ENCODE measurements at places on chromosomes 5 and 9. TPM values are rescaled to one million over a fixed set of nuclear protein-coding genes. Genes with fewer than 3 reads are reported as not detected.

The SPINK7 gene
- not detected for total RNA-seq

The SH2D3C gene
- 48.7 TPM for total RNA-seq

The SLC12A7 gene
- 97.4 TPM for total RNA-seq

The SMIM15 gene
- total RNA-seq = 34.8 TPM

DNA sequence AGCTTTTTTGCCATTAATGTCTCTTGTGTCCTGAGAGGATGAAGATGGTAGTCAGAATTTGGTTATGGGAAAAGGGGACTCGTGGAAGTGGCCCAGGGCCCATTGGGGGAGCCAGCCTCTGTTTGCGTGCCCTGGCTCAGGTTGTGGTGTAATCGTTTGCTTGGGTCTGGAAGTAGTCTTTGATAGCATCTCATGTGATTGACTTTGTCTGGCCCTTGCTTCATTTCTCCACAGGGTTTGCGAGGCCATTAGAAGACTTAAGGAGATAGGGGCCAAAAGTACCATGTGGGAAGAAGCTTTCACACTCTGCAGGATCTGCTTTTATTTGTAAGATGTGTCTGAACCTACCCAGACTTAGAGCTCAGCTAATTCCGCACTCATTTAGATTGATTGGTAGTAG lies 114.5 kb downstream of the FGF1 start:
- H3K36me3 ChIP-seq = no peaks in the 10 kb centered on the region
- H3K27ac ChIP-seq = no peak overlapping the region
- H3K4me3 ChIP-seq = no peak overlapping the region
- no peaks in the 10 kb centered on the region for H3K27me3 ChIP-seq

GRCh38 chr5:133129289-133129688 lies 77.5 kb downstream of the HSPA4 start:
- no peaks in the 10 kb centered on the region for H3K4me1 ChIP-seq
- H3K36me3 ChIP-seq = no peaks in the 10 kb centered on the region
- no peak overlapping the region for H3K4me3 ChIP-seq
- H3K27ac ChIP-seq = no peak overlapping the region

GRCh38 chr9:4318741-4319140 lies 18.9 kb upstream of the GLIS3 start:
- H3K27me3 ChIP-seq = no peaks in the 10 kb centered on the region
- no peak for DNase-seq
- H3K4me1 ChIP-seq = no peaks in the 10 kb centered on the region
- no peak overlapping the region for H3K27ac ChIP-seq
- no peaks in the 10 kb centered on the region for H3K36me3 ChIP-seq
- no peak overlapping the region for H3K4me3 ChIP-seq

GRCh38 chr9:101443364-101443771 lies 7.8 kb upstream of the ALDOB start:
- H3K27ac ChIP-seq = no peak overlapping the region
- no peak overlapping the region for H3K4me3 ChIP-seq
- no peaks in the 10 kb centered on the region for H3K4me1 ChIP-seq
- H3K36me3 ChIP-seq = no peaks in the 10 kb centered on the region
- no peak for DNase-seq
- peaks cover 8% of the 10 kb centered on the region for H3K27me3 ChIP-seq

DNA sequence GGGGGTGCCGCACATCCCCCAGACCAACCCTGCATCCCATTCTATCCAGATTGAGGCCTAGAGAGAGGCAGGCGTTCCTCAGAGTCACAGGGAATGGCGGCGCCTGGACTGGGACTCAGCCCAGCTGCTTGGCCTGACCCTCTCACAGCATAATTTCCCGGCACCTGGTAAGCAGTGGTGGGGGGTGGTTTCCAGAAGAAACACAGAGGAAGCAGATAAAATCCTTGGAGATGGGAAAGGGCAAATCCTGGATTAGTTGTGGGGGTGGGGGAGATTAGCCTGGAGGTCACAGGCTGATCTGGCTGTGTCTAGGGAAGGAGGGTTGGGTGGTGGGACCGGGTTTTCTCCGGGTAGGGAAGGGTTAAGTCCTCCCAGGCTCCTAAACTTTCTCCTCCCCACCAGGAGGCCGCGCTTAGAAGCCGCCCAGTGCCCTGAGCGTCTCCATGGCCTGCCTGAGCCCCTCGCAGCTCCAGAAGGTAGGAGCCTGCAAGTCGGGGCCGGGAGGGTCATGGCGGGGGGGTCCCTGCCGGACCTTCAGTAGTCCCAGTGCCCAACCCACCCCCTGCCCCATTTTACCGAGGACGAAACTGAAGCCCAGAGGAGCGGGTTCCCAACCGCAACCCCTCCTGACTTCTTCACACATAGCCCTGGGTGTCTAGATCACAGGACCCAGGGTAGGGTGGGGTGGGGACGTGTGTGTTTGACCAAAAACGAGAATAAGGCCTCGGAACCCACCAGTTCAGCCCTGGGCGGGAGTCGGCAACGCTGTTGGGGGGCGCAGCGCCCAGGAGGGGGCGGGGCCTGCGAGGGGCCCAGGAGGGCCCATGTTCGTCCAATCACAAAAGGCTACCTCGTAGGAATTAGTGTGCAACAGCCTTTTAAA lies 1.3 kb downstream of the PHYHD1 start:
- H3K36me3 ChIP-seq = peaks cover 19% of the 10 kb centered on the region
- H3K4me1 ChIP-seq = peaks cover 19% of the 10 kb centered on the region
- no peak for DNase-seq
- H3K27me3 ChIP-seq = no peaks in the 10 kb centered on the region

DNA sequence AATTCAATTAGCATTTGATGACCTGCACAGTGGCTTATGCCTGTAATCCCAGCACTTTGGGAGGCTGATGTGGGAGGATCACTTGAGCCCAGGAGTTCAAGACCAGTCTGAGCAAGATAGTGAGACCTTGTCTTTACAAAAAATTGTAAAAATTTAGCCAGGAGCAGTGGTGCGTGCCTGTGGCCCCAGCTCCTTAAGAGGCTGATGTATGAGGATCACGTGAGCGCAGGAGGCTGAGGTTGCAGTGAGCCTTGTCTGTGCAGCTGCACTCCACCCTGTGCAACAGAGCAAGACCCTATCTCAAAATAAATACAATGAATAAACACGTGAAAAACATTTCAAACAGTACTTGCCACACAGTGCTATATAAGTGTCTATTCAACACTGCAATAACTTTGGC lies 4.2 kb downstream of the ABCA1 start:
- DNase-seq = no peak
- peaks cover 26% of the 10 kb centered on the region for H3K27me3 ChIP-seq
- H3K4me3 ChIP-seq = no peak overlapping the region
- H3K27ac ChIP-seq = no peak overlapping the region
- peaks cover 29% of the 10 kb centered on the region for H3K4me1 ChIP-seq
- no peaks in the 10 kb centered on the region for H3K36me3 ChIP-seq

- H3K4me3 ChIP-seq = no peak overlapping the region
- H3K27me3 ChIP-seq = no peaks in the 10 kb centered on the region
- DNase-seq = no peak
- H3K27ac ChIP-seq = no peak overlapping the region
- no peaks in the 10 kb centered on the region for H3K36me3 ChIP-seq
These were observed 208.5 kb upstream of the TUT7 start for GRCh38 chr9:86562691-86563090.

DNA sequence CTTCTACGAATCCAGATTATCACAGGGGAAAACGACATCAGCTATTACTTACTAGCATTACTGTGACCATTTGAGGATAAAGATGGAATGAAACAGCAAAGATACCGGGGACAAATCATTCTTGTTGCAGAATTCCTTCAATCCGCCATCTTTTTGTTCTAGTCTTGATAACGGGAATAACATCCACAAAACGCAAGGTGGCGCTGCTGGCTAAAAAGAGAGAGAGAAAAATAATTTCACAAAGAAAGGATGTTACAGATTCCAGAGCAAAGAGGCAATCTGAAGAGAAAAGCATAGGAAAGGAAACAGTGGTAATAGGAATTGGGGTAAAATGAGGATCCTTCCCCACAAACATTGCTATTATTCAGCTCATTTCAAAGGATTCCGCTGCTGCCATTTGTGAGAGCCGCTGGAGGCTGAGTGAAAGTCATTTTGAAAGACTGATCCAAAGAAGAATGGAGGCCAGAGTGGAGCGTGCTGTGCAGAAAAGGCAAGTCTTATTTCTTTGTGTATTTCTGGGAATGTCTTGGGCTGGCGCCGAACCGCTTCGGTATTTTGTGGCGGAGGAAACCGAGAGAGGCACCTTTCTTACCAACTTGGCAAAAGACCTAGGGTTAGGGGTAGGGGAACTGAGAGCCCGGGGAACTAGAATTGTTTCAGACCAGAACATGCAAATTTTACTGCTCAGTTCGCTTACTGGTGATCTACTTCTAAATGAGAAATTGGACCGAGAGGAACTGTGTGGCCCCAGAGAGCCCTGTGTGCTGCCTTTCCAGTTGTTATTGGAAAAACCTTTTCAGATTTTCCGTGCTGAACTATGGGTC lies at the start of gene PCDHB7:
TSS of gene PCDHB7 (plus strand) at position 264 of the 824 bp plus-strand sequence. CDS start at position 456, 192 bp downstream.
- H3K4me1 ChIP-seq = no peaks in the 10 kb centered on the region
- no peak within 1 kb of the TSS for H3K4me3 ChIP-seq
- no peak for DNase-seq

Data from T-cell (primary cell).